ENCODE measurements at places on chromosomes 1 and 21. TPM values are rescaled to one million over a fixed set of nuclear protein-coding genes. Genes with fewer than 3 reads are reported as not detected.

Gene CFHR3
- not detected for total RNA-seq

DNA sequence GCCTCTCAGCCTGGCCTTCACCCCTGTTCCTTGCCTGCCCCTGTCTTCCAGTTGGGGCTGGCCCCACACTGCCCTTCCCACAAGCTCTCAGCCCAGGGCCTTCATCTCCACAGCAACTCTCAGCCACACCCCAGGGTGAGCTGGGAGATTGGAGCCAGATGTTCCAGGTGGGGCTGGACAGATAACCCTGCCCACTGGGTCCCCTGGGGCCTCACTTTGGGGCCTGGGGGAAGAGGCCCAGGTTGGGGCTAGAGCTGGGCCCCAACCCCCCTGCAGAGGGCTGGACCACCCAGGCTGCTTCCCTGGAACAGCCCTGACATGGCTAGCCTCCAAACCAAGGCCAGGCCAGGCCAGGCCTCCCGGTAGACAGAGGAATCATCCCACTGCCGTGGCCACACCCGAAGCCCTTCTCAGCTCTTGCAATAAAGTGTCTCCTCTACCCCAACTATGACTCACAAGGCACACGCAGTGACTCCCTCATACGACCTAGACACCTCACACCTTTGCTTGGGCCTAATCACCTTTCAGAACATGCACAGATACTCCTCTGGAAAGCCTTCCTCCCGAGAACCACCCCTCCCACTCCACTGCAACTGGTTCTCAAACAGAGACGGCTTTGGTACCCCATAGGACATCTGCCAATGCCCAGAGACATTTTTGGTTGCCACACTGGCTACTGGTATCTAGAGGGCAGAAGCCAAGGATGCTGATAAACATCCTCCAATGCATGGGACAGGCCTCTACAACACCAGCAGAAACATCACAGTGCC is 22.2 kb downstream of the SLC2A1 start:
- H3K27ac ChIP-seq: peak overlapping the region; percentile 75
- H3K36me3 ChIP-seq: peaks cover 52% of the 10 kb centered on the region

- no peaks in the 10 kb centered on the region for H3K36me3 ChIP-seq
- DNase-seq: peak; percentile 17
- no peak overlapping the region for H3K4me3 ChIP-seq
- H3K27ac ChIP-seq: no peak overlapping the region
- peaks cover 6% of the 10 kb centered on the region for H3K4me1 ChIP-seq
- H3K27me3 ChIP-seq: no peaks in the 10 kb centered on the region
These were observed 64.3 kb upstream of the HOOK1 start for GRCh38 chr1:59750328-59751003.

DNA sequence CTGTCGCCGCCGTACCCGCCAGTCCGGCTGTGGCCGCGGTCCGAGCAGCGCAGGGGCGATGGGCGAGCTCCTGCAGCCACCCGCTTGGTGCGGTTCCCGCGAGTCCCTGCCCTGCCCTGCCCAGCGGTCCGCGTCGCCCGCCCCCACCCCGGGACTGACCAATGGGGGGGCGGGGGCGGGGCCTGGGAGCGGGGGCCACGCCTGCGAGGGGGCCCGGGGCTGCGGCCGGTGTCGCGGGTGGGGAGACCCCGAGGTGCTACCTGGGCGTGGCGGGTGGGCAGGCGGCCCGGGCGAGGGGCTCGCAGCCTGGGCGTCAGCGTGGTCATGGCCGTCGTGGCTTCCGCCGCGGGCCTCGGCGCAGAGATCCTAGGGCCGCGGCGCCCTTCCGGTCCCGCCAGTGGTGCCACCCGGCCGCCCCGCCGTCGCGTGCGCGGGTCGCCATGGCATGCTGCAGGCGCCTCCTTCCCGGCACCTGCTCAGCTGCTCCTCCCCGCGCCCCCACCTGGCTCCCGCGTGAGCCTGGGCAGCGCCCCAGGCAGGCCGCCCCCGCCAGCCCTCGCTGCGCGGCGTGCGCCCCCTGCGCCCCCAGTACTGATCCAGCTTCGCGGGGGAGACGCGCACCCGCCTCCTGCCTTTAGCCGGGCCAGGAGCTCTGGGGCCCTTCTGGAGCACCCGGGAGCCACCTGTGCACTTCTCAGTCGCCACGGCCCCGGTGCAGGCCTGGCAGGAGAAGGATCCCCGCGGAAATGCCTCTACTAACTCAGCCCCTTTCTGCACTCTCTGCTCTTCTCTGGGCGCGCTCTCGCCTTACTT is at the start of gene BMP8B:
Gene BMP8B, minus strand, starts transcription at position 108 of the 813 bp plus-strand sequence. CDS start 380 bp downstream, outside the sequence.
- H3K27me3 ChIP-seq: peaks cover 28% of the 10 kb centered on the region
- no peak within 1 kb of the TSS for H3K27ac ChIP-seq
- DNase-seq: peak; percentile 42
- H3K4me1 ChIP-seq: no peaks in the 10 kb centered on the region

DNA sequence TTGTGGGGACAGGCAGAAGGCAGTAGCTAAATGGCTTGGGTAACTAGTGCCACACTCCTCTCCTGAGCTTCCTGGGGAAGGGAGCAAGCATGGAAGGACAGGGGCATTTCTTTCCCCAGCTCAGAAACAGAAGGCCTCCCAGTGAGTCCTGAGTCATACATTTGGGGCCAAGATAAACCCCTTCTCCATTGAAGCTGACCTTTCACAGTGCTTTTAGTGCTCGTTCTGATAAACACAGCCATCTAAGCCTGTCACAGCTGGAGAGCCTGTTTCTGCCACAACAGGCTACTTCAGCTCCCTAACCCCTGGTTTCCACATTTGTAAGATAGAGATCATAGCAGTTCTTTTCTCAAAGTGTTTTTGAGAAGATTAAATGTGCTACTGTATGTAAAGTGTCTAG is 374.0 kb downstream of the LMX1A start:
- H3K27ac ChIP-seq: no peak overlapping the region
- H3K4me1 ChIP-seq: no peaks in the 10 kb centered on the region
- no peaks in the 10 kb centered on the region for H3K36me3 ChIP-seq
- DNase-seq: no peak
- no peaks in the 10 kb centered on the region for H3K27me3 ChIP-seq

- H3K4me1 ChIP-seq: peaks cover 20% of the 10 kb centered on the region
- no peak for DNase-seq
- H3K36me3 ChIP-seq: no peaks in the 10 kb centered on the region
- no peak overlapping the region for H3K27ac ChIP-seq
- peaks cover 72% of the 10 kb centered on the region for H3K27me3 ChIP-seq
- H3K4me3 ChIP-seq: peak overlapping the region; percentile 21
These were observed 319 bp downstream of the HES2 start for GRCh38 chr1:6419397-6419803.

DNA sequence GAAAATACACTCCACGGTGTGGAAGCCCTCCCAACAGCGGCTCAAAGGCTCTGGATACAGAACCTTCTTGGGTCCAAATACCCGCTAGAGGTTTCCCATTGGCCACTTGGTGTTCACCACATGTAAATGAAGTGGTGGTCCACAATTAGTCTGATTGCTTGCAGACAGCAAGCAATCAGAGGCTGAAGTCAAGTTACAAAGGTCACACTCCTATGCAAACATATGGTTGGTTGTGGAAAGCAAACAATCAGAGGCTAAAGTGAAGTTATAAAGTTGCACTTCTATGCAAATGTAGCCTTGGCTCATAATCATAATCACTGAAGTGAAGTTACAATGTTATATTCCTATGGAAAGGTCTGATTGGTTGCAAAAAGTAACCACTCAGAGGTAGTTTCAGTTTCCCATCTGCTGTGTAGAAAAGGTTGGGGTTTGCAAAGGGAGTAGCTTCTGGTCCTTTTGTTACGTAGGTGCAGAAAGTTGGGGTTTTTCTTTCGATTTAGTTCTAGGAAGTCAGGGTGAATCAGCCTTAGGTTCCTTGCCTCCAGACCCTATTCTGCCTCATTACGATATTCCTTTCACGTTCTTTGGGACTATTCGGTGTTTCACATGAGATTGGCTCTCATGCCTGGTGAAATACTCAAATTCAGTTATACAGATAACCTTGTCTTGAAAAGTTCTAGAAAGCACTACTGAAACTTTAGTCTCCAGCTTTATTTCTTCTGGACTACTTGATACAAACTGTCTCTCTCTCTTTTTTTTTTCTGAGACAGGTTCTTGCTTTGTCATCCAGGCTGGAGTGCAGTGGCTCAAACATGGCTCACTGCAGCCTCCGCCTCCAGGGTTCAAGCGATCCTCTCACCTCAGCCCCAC is 36.7 kb upstream of the MTF2 start:
- no peaks in the 10 kb centered on the region for H3K36me3 ChIP-seq
- peak overlapping the region; percentile 85 for H3K27ac ChIP-seq
- H3K4me1 ChIP-seq: peaks cover 26% of the 10 kb centered on the region
- peak overlapping the region; percentile 64 for H3K4me3 ChIP-seq

GRCh38 chr1:68185743-68186142 is 46.6 kb downstream of the WLS start:
- no peak for DNase-seq
- H3K27ac ChIP-seq: no peak overlapping the region

GRCh38 chr1:201742955-201743805 is 85.8 kb upstream of the IPO9 start:
- peaks cover 8% of the 10 kb centered on the region for H3K4me1 ChIP-seq
- no peak overlapping the region for H3K27ac ChIP-seq
- H3K27me3 ChIP-seq: peaks cover 10% of the 10 kb centered on the region
- H3K36me3 ChIP-seq: no peaks in the 10 kb centered on the region
- no peak overlapping the region for H3K4me3 ChIP-seq
- DNase-seq: no peak

DNA sequence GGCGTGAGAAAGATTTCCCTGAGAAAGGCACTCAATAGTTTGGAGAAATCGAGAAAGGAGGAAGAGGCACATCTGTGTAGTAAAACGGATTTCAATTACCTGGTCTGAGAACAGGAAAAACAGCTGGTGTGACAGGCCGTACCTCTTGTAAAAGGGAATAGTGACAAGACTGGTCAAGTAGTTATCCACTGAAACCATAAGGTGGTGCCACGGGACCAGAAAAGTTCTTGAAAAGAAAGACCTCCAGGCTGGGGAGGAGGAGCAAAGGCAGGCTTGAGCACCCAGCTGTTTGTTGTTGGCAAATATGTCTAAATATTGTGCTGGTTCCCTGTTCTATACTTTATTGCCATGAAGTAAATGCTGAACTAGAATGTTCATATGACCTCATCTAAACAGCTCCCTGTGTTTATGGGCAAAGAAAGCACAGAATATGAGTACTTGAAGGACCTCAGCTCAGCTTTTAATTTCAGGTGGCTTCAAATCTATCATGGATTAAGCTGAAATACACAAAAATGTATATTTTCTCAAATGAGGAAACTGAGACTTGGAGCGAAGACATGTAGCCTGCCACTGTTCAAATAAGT is 4.0 kb downstream of the HAO2 start:
- H3K4me3 ChIP-seq: no peak overlapping the region
- H3K27me3 ChIP-seq: peaks cover 20% of the 10 kb centered on the region
- H3K36me3 ChIP-seq: peaks cover 1% of the 10 kb centered on the region
- peak; percentile 10 for DNase-seq
- peaks cover 14% of the 10 kb centered on the region for H3K4me1 ChIP-seq

GRCh38 chr21:42013931-42014330 is 3.8 kb upstream of the ZBTB21 start:
- peaks cover 1% of the 10 kb centered on the region for H3K36me3 ChIP-seq
- DNase-seq: no peak

Gene AADACL3
- not detected for total RNA-seq

DNA sequence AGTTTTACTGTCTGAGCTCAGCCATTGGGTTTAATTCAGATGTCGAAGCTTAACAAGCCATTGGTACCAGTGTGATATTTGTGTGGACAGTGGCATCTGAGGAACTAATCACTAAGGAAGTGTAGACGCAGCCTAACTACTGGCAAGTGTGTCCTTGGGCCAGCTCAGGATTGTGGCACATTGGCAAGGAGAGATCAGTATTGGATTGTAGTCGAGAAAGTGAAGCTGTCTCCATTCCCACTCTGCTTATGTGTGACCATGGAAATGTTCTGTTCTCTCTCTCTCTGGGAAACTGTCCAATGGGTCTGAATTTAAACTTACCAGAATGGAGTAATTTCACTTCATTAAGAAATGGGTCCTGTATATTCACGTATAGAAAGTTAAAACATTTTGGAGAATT is 112.2 kb downstream of the ITSN1 start:
- DNase-seq: no peak
- H3K27me3 ChIP-seq: no peaks in the 10 kb centered on the region
- no peak overlapping the region for H3K27ac ChIP-seq
- H3K36me3 ChIP-seq: no peaks in the 10 kb centered on the region
- no peak overlapping the region for H3K4me3 ChIP-seq

Gene TDRD5
- total RNA-seq: not detected

GRCh38 chr1:152388889-152389288 is 25.2 kb downstream of the CRNN start:
- peaks cover 28% of the 10 kb centered on the region for H3K27me3 ChIP-seq
- no peak overlapping the region for H3K4me3 ChIP-seq
- DNase-seq: no peak
- no peaks in the 10 kb centered on the region for H3K4me1 ChIP-seq
- H3K36me3 ChIP-seq: no peaks in the 10 kb centered on the region
- H3K27ac ChIP-seq: no peak overlapping the region

Gene LRRC71
- total RNA-seq: not detected

DNA sequence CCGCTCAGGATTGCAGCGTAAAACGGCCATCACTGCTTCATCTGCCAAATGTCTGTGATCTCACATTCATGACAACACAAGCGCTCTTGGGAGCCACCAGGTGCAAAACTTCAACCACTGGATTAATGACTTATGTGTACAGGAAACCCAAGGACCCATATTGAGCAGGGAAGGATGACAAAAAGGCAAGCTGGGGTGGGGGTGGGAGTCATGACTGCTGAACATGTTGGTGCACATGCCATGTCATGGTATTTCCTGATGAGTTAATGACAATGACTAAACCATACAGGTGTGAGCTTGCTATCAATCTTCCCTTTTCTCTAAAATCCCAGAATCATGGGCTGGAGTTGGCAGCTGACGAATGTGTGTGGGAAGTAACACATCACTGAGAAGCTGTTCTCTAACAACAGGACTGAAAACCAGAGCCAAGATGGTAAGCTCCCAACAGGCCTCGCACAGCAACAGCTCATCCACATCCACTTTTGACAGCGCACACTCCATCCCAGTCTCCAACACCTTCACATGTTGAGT is 3.1 kb upstream of the SH2D5 start:
- no peak for DNase-seq
- no peak overlapping the region for H3K27ac ChIP-seq
- peaks cover 10% of the 10 kb centered on the region for H3K36me3 ChIP-seq
- no peak overlapping the region for H3K4me3 ChIP-seq
- H3K27me3 ChIP-seq: peaks cover 14% of the 10 kb centered on the region
- peaks cover 10% of the 10 kb centered on the region for H3K4me1 ChIP-seq

Gene FAM110D
- 0.07 TPM for total RNA-seq

DNA sequence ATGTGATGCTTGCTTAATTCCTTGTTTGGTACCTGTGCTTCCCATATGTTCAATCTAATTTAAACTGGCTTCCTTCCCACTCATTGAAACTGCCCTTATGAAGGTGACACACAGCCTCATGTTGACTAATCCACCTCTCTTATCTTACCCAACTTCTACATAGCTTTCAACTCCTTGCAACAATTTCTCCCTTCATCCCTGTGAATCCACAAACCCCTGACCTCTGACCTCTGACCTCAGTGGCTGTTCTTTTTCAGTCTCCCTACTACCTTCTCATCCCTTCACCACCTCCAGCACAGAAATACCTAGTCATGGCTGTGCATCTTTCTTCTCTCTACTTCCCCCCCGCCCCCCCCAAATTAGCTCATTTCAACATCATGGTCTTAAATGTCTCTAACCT is 144.5 kb downstream of the TTLL7 start:
- DNase-seq: no peak
- no peak overlapping the region for H3K27ac ChIP-seq
- H3K27me3 ChIP-seq: no peaks in the 10 kb centered on the region
- peaks cover 2% of the 10 kb centered on the region for H3K36me3 ChIP-seq

- no peaks in the 10 kb centered on the region for H3K27me3 ChIP-seq
- H3K27ac ChIP-seq: no peak overlapping the region
- peak; percentile 59 for DNase-seq
- no peaks in the 10 kb centered on the region for H3K4me1 ChIP-seq
- no peak overlapping the region for H3K4me3 ChIP-seq
These were observed 22.7 kb downstream of the UTP25 start for GRCh38 chr1:209850342-209850979.
